ENCODE measurements at places on chromosomes 3 and 15.

DNA sequence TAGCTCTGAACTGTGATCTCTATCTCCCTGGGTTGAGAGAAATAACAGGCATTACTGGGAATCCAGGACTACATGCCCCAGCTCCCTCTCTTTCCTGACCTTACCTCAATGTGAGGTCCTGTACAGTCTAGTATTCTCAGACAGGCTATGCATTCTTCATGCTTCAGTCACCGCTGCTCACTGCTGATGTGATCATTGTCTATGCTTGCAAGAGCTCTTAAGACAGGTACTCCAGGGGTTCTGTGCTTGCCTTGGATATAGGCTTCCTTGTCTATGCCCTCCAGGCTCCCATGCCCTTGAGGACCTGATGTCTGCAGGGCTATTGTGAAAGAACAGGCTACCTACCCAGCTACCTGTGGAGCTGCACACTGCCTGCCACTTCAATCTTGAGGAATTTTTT lies 183.6 kb downstream of the MBNL1 start:
- DNase-seq: no peak

DNA sequence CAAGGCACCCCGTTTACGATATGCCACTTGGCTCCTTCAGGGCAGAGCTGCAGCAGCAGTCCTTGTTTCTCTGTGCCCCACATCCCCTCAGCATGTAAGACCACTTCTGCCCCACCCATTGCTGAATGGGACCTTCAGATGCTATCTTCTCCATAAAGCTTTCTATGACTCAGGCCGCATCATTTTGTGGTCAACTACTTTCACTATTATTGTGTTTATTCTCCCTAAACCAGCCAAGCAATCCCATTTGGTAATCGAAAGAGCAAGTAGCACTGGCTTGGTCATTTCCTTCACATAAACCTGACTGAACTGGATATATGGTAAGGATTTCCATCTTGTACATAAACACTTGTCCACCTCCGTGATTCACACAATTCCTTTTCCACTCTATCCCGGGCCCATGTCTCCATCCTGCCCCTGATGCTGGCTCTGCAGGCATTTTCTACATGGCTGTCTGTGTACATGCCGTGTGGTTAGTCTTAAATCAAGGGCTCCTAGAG lies 25.7 kb downstream of the LIPC start:
- no peak for DNase-seq

- DNase-seq: no peak
These were observed 639 bp downstream of the NIPA1 start for GRCh38 chr15:22786868-22787698.

DNA sequence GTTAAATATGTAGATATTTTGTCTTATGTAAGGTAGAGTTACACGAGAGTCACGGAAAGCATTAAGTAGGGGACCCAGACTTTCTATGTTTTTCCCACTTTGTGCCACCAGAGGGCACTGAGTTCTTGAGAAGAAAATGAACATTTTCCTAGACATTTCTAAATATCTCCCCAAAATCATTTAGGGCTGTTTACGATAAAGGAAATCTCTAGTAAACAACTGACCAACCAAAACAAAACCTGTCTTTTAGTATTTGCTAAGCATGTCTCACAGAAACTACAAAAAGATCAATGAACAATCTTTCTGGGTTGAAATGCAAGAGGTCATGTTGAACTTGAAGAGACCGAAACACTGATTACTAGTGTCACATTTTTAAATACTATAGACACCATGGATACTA lies 16.1 kb downstream of the POU1F1 start:
- DNase-seq: no peak

GRCh38 chr15:82624008-82624407 lies 23.2 kb downstream of the CPEB1 start:
- DNase-seq: no peak

- no peak for DNase-seq
These were observed 60.3 kb downstream of the SETD2 start for GRCh38 chr3:47103619-47104018.

- DNase-seq: no peak
These were observed 11.1 kb upstream of the PSTPIP1 start for GRCh38 chr15:76983590-76984375.

GRCh38 chr15:48373821-48374451 lies 42.7 kb downstream of the DUT start:
- no peak for DNase-seq

DNA sequence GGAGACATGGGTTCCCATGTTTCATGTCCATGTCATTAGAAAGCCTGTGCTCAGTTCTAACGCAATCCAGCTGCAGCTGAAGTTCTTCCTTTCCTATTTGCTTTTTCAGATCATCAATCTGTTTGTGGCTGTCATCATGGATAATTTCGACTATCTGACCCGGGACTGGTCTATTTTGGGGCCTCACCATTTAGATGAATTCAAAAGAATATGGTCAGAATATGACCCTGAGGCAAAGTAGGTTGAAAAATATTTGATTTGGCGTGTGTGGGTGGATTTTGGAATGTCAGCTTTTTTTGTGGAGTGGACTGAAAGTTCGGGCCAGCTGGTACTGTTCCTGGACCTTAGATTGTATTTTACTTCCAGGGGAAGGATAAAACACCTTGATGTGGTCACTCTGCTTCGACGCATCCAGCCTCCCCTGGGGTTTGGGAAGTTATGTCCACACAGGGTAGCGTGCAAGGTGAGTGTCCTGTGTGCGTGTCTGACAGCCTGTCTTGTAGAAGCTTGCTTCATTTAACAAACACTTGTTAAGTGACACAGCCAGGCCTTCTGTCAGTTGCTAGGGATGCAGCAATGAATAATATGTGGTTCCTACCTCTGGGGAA lies 69.6 kb downstream of the CHDH start:
- no peak for DNase-seq

DNA sequence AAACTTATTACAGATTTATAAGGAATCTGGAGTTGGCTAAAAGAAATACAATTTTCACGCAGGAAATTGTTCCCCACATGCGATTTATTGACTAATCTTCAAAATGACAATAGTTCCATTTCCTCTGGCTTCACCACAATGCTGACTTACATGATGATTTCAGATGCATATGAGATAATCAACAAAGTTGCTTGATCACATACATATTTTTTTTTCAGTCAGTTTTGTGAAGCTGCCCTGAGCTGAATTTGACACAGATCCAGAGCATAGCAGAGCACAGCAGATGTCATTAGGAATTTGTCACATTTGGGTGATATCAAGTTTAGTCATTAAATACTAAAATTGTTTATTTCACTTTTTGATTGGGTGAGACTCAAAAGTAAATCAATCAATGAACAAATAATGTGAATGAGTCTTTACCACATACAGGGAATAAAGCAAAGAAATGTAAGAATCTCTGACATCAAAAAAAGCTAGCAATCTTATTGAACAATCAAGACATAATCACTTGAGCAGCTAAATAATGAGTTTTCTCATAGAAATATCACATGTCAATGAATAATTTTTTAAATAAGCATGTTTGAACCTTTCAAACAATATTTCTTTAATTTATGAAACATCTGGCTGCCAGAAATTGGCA lies 18.3 kb downstream of the CPB1 start:
- DNase-seq: no peak

- DNase-seq: no peak
These were observed 87.6 kb upstream of the SOX2 start for GRCh38 chr3:181623924-181624694.

GRCh38 chr3:73018790-73019441 lies 22.3 kb downstream of the PPP4R2 start:
- DNase-seq: no peak

- DNase-seq: no peak
These were observed 118.1 kb upstream of the ARPP21 start for GRCh38 chr3:35521196-35521595.

GRCh38 chr15:39599871-39600270 lies 19.0 kb downstream of the THBS1 start:
- DNase-seq: no peak

DNA sequence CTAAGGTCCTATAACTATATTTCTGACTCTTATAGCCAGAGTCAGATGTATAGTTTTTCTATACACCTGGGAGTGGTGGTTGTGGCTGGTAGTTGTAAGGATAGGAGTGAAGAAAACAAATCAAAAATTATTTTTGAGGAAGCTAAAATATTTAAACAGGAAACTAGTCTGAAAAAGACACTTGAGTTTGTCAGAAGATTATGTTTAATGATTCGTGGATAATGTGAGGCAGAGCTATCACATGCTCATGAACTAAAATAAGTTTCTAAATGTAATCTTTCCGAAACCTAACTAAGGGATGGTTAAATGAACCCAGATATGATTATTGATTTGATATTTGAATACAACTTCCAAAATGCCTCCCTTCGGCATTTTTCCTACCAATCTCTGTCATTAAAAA lies 30.4 kb downstream of the GABRR3 start:
- no peak for DNase-seq

DNA sequence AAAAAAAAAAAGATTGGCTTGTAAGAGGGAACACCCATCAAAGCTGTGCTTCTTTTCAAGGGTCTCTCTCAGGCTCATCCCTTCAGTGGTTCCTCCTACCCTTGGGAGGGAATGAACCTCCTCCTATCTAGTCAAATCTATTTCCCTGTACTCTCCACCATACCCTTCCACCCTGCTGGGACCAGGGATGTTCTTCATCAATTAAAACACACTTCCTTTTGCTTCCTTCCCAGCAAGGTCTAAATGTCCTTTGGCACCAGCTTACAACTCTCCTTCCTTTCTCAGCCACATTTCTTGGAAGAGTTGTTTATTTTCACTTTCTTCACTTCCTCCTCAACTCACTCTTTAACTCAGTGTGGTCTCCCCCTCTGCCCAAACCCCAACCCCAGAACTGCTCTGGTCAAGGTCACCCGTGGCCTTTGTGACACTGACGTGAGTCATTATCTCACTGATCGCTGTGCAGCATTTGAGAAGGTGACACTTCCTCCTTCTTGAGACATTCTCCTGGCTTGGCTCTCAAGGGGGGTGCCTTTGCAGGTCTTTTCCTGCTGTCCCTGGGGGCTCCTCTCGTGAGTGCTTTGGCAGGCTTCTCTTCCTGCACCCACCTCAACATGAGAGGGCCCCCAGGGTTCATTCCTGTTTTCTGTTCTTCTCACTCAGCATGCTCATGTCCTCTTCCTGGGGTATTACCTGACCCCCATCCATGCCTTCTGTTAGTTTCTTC lies 210.5 kb upstream of the TLE3 start:
- DNase-seq: no peak

DNA sequence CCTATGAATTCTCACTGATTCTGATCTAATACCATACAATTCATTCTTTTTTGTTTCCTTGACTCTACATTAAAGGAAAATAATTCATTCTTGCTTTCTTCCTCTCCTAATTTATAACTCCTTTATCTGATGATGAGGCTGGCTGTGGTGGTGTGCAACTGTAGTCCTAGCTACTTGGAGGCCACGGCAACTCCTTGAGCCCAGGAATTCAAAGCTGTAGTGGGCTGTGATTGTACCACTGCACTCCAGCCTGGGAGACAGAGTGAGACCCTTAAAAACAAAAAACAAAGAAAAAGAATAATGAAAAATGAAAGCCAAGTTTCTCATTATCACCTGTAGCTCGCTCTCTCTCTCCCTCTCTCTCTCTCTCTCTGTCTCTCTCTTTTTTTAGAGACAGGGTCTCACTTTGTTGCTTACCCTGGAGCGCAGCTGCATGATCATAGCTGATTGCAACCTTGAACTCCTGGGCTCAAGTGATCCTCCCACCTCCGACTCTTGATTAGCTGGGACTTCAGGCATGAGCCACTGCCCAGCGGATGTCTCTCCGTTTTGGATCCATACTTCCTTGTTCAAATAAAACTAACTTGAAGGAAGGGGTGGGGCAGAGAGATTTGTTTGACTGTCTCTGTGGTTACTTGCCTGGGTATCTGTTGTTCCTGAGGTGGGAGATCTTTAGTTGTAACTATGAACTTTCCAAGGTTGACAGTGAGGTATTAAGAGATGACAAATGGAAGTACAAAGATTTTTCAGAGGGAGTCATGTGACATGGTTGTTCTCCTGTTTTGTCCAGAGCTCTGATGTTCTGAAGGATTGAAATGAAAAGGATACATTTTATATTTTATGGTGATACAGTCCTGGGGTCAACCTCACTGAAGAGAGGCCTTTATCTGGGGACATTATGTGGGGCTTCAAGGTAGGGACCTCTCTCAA lies 46.9 kb downstream of the STARD9 start:
- no peak for DNase-seq

- DNase-seq: no peak
These were observed 17.9 kb upstream of the AVEN start for GRCh38 chr15:34056911-34057310.

DNA sequence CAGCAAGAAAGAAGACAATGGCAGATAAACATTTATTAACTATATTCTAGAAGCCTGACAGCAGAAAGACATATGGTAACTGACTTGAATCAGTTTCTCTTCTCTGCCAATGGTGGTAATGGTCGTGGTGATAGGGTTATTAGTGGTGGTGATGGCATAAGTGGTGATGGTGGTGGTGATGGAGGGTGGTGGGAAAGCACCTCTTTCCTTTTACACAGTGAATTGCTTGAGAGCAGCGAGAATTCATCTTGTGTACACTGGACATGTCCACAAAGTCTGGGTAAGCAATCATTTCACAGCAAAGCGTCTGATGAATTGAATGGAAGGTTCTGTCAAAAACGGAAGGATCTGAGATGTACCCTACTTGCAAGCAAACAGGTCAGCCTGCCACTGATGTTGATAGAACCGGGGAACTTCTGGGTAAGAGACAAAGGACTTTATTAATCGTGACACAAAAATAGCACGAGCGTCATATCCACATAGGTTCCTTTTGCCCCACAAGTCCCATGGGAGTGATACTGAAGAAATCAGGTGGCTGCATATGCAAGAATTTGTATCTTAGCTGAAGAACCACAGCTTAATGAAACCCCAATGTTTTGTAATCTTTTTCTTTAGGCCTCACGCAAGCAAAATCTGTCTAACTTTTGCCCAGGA lies 23.5 kb upstream of the TBC1D5 start:
- DNase-seq: no peak

GRCh38 chr3:80770106-80771074 lies 991.1 kb downstream of the GBE1 start:
- no peak for DNase-seq

GRCh38 chr15:74019734-74020133 lies 25.2 kb downstream of the PML start:
- no peak for DNase-seq

DNA sequence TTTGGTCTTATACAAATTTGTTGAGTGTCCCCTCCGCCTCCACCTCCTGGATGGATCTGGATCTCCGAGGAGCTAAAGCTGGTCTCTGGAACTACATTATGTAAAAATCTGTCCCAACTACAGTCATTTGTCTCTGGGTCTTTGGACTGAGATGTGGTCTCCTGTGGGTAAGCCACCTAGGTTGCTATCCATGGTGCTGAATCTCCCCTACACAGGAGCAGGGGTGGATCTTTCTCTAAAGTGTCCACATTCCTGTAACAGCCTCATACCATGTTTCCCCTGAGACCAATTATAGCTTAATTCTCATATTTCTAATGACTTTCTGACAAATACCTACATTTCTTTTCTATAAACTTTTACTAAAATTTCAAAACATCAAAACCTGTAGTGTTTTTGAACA lies 625.8 kb downstream of the TAFA4 start:
- DNase-seq: no peak

GRCh38 chr3:48125013-48125705 lies 63.1 kb downstream of the CDC25A start:
- no peak for DNase-seq

All from stimulated activated CD8-positive, alpha-beta memory T cell treated with anti-CD3 and anti-CD28 coated beads, Interleukin-4, amount 100 ng/mL, for 1 hour (primary cell).